ENCODE measurements at places on chromosomes 1 and 21.
A peak's percentile ranks its signal among the peaks of the same experiment; 100 is the strongest.

DNA sequence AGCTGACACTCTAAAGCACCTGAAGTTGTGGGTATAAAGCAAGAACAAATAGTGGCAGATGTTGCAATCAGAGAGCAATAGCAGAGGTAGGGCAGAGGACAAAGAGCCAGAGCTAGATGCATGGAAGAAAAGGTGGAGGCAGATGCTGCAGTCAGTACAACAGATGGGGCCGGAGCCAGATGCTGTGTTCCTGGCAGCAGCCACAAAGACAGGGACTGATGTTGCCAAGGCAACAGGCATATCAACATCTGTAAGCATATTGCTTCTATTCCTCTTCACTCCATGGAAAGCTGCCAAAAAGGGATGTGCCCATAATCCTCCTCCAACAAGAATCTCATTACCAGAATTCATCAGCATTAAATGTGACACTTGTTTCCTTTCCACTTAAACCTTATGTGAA, 108.0 kb downstream of the TNNI3K start:
- no peak for DNase-seq

DNA sequence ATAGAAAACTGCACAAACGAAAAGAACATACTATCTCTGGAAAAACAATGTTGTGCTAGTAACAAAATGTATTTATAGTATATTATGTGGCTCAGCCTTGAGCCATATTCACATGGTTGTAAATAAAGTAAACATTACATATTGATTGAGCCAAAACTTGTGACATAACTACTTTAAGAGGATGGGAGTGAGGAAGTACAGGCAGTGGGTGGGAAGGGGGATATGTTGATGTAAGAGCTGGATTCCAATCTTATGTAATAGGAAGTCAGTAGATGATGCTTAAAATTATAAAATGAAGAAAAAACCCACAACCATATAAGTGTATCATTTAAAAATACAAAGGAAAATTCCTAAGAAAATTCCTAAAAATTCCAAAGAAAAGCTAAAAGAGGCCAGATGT, 42.7 kb downstream of the RHOU start:
- DNase-seq: no peak

DNA sequence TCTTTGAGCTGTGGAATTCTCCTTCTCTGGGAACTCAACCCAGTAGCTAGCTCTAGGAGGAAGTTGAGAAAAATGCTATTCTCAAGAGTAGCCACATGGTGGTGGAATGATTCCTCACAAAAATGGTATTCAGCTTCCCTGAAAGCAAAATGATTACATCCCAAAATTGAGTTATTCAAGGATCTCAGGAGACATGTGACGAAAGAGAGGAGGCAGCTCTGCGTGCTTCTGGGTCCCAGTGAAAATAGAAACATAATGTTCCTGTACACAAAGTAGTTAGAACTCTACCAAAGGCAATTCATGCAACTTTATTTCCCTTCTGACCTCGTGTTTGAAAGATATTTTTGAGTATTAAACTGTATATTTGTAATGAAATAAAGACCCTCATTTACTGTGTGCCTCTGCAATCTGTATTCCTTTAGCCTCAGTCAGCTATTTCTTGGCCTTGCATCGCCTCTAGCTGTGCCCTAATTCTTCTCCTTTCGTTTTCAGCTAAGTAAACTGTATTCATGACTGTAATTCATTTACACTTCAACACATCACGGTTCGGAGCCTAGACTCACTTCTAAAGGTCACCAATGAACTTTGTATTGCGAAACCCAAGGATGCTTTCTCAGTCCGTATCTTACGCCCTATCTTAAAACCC, 167.3 kb downstream of the FASLG start:
- DNase-seq: no peak

DNA sequence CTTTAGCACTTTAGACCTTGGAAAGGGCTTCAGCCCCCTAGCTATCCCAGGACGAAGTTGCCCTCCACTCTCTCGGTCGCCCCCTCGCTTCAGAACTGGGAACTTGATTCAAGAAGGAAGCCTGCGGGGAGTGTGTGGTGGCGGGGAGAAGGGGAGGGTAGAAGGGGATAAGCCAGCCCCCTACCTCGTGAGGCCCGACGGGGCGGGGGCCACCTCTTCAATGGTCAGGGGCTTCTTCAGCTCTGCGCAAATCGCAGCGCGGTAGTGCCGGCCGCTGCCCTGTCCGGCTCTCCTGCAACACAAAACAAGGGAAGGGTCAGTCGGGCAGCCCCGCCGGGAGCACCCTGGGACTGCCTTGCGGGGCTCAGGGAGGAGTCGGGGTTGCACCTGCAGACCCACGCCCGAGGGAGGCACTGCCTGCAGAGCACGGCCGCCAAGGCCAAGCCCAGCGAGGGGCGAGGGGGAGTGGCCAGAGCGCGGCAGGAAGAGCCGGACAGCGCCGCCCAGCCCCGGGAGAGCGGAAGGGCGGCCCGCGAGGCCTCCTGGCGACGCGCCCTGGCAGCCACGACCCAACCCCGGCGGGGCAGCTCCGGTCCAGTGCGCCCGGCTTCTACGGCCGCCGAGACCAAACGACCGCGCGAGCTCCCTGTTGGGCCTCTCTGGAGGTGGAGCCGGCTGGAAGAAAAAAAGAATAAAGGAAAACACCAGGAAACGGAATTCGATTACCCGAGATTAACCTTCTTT, 56.2 kb upstream of the RASAL2 start:
- DNase-seq: no peak

DNA sequence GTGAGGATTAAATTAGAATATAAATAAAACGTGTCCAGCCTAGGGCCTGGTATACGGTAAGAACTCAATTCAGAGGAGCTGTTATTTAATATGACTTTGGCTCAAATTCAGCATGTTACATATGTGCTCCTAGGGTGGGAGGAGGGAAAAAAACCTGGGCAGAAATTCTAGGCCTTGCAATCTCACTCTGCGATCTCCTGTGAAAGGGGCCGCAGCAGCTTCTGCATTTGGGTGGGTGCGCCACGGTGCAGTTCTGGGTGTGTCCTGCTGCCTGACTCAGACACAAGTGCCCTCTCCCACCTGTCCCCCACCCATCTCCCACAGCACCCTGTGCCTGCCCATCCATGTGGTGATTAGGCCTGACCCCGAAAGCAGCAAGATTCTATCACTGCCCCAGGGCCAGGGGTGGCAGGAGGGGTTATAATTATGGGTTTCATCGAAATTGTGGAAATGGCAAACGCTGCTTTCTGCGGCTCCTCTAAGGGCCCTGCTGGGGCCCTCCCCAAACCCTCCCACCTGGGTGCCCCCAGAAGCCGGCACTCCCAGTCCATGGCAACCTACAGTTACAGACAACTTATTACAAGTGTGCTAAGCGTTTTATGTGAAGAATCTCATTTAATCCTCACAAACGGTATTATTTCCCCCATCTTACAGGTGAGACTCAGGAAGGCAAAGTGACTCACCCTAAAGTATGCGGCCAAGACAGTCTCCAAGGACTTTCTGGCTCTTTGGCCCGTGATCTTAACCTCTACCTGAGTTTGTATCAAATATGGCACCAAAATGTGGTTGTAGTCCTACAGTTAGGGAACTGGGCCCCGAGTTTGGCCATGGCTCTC, 25.5 kb upstream of the GRHL3 start:
- no peak for DNase-seq

DNA sequence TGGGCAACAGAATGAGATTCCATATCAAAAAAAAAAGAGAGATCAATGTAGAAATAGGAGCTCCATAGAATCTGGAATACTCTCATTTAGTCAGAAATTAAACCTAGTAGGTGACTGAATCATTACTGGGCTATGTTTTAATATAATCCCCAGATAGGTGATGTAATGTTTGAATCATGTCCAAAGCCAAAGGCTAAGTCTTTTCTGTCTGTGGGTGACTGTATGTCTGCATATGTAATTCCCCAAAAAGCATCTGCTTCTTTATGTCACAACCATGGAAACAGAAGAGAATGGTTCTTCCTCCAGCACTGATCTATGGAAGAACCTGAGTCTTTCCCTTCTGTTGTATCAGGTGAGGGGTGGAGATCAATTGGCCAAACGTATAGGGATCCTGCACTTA, 5.8 kb downstream of the LAMC2 start:
- DNase-seq: no peak

- peak; percentile 63 for DNase-seq
Observed at GRCh38 chr1:5994713-5995621, 2.7 kb upstream of the NPHP4 start.

DNA sequence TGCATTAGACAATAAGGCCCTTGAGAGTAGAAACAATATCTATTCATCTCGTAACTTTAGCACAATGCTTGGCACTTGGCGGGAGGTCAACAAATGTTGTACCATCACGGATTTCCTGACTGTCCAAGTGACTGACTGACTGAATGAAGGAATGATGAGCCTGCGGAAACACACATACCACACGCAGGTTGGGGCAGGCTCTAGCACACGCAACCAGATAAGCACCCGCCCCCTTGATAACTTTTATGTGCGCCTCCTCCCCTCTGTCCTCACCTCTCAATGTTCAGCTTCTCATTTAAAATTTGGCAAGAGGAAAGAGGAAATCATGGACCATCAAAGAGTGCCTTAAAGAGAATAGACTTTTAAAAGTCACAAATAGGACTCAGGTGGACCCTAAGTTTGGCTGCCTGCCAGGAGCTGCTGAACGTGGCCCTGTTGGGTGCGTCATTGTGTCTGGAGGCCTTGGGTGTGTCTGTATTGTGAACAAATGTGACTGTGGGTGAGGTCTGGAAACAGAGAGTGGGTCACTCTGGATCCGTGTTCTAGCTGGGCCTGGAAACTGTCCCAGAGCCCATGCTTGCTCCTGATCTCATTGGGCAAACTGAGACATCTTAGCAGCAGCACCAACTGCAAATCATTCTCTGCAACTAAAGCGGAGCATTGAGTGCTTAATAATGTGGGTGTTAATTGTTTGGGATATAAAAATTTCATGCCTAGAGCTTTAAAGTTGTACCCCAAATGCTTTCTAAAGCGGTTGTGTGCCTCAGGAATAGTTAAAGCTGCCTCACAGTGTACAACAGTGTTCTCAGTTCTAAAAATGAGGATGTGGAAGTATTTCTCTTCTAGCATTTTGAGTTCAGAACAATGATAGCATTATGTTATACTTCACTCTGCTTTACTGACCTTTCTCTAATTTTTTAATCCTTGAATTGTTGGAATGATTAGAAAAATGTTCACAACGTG, 47.6 kb upstream of the ABCG1 start:
- no peak for DNase-seq

DNA sequence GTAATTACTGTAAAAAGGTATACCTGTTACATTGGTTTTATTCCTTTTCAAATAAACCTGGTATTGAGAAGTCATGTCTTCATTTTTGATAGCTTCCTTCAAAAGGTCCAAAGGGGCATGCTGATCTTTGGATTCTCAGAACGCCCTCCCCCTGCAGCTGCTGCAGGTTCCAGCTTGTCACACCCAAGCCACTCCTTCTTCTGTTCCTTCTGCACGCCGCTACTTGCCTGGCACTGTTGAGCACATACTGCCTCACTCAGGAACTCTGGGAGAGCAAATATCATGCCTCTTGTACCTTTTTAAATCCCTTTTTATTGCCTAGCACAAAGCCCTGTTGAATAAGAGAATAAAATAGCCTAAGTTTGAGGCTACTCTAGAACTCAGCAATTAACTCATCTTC, 136.9 kb downstream of the BARHL2 start:
- no peak for DNase-seq

DNA sequence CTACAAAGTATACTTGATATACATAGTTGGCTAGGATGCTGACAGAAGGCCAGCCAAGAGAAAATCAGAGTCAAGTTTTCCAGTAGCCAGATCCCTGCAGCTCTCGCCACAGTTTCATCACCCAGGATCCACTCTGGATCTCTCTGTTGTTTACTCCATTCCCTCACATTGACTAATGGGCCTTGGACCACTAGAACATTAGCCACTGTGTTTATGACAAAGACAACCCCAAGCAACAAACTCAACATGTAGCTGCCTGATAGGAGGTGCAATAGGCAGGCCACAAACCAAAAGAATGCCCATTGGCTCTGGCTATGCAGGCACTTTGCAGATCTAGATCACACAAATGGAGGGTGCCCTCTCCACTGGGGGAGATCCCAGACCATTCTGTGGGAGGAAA, 44.2 kb downstream of the ARHGEF11 start:
- no peak for DNase-seq

DNA sequence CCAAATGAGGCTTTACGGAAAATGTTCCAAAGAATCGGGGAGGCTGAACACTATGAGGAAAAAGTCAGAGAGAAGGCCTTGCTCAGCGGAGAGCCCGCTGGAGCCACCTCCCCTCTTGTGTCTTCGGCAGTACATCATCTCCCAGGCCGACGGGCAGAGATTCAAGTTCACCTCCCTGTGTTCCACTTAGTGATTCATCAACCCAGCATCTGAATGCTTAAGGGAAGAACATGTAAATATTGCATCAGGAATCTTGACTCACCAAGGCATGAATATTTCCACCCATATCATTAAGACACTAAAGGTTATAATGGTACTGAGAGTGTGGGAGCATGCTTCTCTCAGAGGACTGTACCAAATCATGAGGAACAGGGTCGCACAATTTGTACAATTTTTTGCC, 172.5 kb downstream of the ST6GALNAC5 start:
- DNase-seq: no peak

- DNase-seq: no peak
Observed at GRCh38 chr1:77465139-77465538, 183.3 kb downstream of the AK5 start.

GRCh38 chr1:13687151-13687715, 12.8 kb upstream of the PRDM2 start:
- DNase-seq: no peak

GRCh38 chr1:9651565-9652378, at the start of gene PIK3CD:
TSS of gene PIK3CD (plus strand) at chr1:9651731. CDS start at chr1:9710456, 58,725 bp downstream.
- peak; percentile 28 for DNase-seq

DNA sequence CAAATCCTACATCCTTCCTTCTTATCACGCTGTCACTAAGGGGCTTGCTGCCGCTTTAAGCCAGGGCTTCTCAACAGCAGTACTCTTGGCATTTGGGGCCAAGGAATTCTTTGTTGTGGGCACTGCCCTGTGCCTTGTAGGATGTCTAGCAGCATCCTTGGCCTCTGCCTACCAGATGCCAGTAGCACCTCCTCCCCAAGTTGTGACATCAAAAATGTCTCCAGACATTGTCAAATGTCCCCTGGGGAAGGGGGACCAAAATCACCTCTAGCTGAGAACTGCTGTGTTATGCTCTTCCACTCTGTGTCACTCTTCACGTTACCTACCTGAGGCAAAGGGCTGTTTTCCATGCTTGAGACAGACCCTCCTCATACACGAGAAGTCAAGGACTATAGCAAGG, 400.3 kb upstream of the POU3F1 start:
- DNase-seq: no peak

- no peak for DNase-seq
Observed at GRCh38 chr1:245776139-245776538, 621.4 kb downstream of the KIF26B start.

- DNase-seq: no peak
Observed at GRCh38 chr1:212607913-212608391, 609 bp upstream of the ATF3 start.

GRCh38 chr1:70718086-70718630, 307.1 kb downstream of the CTH start:
- DNase-seq: no peak

- no peak for DNase-seq
Observed at GRCh38 chr1:54649921-54650320, 8.3 kb downstream of the MROH7 start.

- DNase-seq: no peak
Observed at GRCh38 chr1:57294177-57294576, 129.7 kb downstream of the DAB1 start.

Data from T-helper 22 cell (primary cell).